ENCODE measurements at places on chromosomes 16 and 17. TPM values are rescaled to one million over a fixed set of nuclear protein-coding genes. Genes with fewer than 3 reads are reported as not detected.

- no peak for DNase-seq
- H3K27ac ChIP-seq: peak overlapping the region; percentile 97
- no peaks in the 10 kb centered on the region for H3K27me3 ChIP-seq
- peaks cover 46% of the 10 kb centered on the region for H3K36me3 ChIP-seq
- no peak overlapping the region for H3K4me3 ChIP-seq
These were observed 3.1 kb downstream of the CACNB1 start for GRCh38 chr17:39194089-39194984.

GRCh38 chr16:49452578-49452977, 79.0 kb downstream of the C16orf78 start:
- no peaks in the 10 kb centered on the region for H3K27me3 ChIP-seq
- peaks cover 11% of the 10 kb centered on the region for H3K4me1 ChIP-seq
- H3K36me3 ChIP-seq: no peaks in the 10 kb centered on the region
- H3K4me3 ChIP-seq: peak overlapping the region; percentile 4

CNTD1 gene
- total RNA-seq: not detected

DNA sequence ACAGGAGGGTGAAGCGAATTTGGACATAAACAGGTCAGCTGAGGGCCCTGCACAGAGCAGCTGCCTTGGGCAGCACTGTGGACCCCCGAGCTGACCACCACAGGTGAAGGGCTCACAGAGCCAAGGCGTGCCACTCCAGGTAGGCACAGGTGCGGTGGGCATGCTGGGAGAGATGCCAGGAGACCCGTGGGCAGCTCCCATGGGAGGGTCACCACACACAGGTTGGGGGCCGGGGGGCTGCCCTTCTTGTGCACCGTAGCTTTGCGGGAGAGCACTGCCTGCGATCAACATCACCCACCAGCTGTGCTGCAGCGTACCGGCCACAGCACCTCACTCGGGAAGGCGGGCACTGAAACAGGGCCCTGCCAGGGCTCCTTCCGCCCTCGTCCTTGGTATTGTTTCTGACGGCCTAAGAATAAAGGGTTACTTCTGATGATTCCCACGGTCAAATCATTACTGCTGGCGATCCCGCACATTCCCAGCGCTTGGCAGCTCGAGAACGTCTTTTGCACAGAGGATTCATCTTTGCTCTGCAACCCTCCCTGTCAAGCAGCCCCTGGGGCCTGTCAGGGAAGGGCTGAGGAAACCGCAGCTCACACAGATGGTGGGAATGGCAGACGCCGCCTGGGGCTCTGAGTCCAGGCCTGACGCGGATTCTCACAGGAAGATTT, 181.7 kb downstream of the BANP start:
- no peaks in the 10 kb centered on the region for H3K36me3 ChIP-seq
- H3K27ac ChIP-seq: no peak overlapping the region
- H3K4me3 ChIP-seq: no peak overlapping the region
- no peak for DNase-seq
- no peaks in the 10 kb centered on the region for H3K4me1 ChIP-seq

CPHXL2 gene
- total RNA-seq: not detected

GRCh38 chr17:82424001-82424862, 5.8 kb upstream of the OGFOD3 start:
- peaks cover 8% of the 10 kb centered on the region for H3K4me1 ChIP-seq
- no peak overlapping the region for H3K27ac ChIP-seq
- H3K4me3 ChIP-seq: no peak overlapping the region
- H3K27me3 ChIP-seq: no peaks in the 10 kb centered on the region
- no peak for DNase-seq

GRCh38 chr17:82051776-82052637, at the start of the genes GPS1 and RFNG:
Gene GPS1 (plus strand): TSS chr17:82051898. CDS start chr17:82051932, 34 bp downstream.
Gene RFNG (minus strand): TSS chr17:82051811. CDS start chr17:82051766, 45 bp downstream.
- DNase-seq: no peak
- H3K4me1 ChIP-seq: peaks cover 51% of the 10 kb centered on the region
- peaks cover 74% of the 10 kb centered on the region for H3K36me3 ChIP-seq
- peak within 1 kb of the TSS; percentile 78 for H3K4me3 ChIP-seq
- no peaks in the 10 kb centered on the region for H3K27me3 ChIP-seq
- H3K27ac ChIP-seq: peak within 1 kb of the TSS; percentile 87

- no peaks in the 10 kb centered on the region for H3K4me1 ChIP-seq
- H3K27ac ChIP-seq: no peak overlapping the region
- no peaks in the 10 kb centered on the region for H3K27me3 ChIP-seq
- no peaks in the 10 kb centered on the region for H3K36me3 ChIP-seq
These were observed 44.8 kb upstream of the NFAT5 start for GRCh38 chr16:69520800-69521602.

DNA sequence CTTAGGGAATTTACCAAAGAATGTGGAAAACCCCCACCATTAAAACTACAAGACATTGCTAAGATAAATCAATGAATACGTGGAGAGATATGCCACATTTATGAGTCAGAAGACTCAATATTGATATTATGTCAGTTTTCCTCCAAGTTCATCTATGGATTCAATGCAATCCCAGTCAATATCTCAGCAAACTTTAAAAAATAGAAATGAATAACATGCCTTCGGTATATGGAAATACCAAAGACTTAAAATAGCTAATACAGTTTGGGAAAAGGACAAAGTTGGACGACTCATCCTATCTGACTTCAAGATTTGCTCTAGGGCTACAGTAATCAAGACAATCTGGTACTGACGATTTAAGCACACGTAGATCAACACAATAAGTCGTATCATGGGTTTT, 31.2 kb downstream of the PIK3R5 start:
- H3K4me3 ChIP-seq: no peak overlapping the region
- no peaks in the 10 kb centered on the region for H3K27me3 ChIP-seq
- H3K36me3 ChIP-seq: no peaks in the 10 kb centered on the region
- H3K27ac ChIP-seq: no peak overlapping the region
- H3K4me1 ChIP-seq: no peaks in the 10 kb centered on the region

KRT27 gene
- not detected for total RNA-seq

DNA sequence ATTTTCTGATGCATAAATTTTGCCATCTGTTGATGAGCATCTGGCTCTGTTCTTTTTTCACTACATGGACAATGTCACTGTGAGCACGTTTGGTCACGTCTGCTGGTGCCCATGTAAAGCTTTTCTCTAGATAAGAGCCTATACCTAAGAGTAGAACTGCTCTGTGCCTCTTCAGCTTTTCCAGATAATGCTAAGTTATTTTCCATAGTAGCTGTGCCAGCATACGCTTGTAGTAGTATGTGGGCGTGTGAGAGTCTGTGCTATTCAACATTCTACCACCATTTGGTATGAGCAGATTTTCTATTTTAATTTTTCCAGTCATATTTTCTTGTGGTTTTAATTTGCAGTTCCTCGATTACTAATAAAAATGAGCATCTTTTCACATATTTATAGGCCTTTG, 33.2 kb downstream of the VPS35L start:
- H3K27me3 ChIP-seq: no peaks in the 10 kb centered on the region
- no peaks in the 10 kb centered on the region for H3K4me1 ChIP-seq
- DNase-seq: no peak
- peak overlapping the region; percentile 80 for H3K27ac ChIP-seq
- H3K36me3 ChIP-seq: peaks cover 84% of the 10 kb centered on the region

THRA gene
- total RNA-seq: 7.4 TPM

DNA sequence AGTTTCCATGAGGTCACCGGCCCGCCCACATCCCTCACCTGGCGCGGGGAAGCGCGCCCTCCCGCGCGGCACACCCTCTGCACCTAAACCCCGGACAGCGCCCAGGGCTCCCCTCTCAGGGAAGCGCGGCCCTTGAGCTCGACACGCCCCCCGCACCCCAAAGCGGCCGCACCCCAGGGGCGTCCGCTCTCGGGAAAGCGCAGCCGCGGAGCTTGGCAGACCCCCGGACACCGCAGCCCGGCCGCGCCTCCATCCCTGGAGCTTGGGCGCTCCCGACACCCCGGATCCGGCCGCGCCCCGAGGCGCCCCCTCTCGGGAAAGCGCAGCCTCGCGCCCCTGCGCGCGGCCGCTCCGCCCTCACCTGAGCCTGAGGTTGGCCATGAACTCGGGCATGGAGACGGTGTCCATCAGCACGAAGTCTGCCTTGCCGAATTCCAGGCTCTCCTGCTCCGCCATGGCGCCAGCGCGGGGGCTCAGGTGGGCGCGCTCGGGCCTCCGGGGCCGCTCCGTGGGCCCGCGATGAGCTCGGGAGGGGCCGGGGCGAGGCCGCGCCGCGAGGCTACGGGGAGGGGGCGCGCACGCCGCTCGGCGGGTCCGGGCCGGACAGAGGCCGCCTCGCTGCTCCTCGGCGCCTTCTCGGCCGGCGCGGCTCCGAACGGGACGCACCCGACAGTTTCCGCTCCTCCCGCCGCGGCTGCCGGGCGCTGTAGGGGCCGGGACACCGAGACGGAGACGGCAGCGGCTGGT, at the start of gene MYO1D:
Gene MYO1D (minus strand): TSS at position 708 of the 747 bp plus-strand sequence. CDS start 252 bp downstream, at position 456.
- H3K27me3 ChIP-seq: no peaks in the 10 kb centered on the region
- H3K36me3 ChIP-seq: no peaks in the 10 kb centered on the region
- H3K4me3 ChIP-seq: peak within 1 kb of the TSS; percentile 100
- peaks cover 46% of the 10 kb centered on the region for H3K4me1 ChIP-seq
- H3K27ac ChIP-seq: peak within 1 kb of the TSS; percentile 92
- DNase-seq: no peak

DNA sequence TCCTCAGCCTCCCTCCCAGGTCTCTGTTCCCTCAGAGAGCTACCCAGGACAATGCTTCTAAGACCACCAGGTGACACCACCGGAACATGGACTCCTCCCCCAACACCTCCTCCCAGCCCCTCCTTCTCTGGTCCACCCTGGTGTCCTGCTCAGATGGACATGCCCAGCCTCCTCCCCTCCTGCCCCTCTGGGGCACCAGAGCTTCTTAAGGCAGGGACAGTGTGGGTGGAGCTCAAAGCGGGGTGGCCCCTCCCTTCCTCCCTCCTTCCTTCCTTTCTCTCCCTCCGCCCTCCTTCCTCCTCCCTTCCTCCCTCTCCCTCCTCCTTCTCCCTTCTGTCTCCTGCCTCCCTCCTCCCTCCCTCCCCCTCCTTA, 22.7 kb downstream of the TRPV3 start:
- no peak for DNase-seq
- no peaks in the 10 kb centered on the region for H3K4me1 ChIP-seq
- no peaks in the 10 kb centered on the region for H3K36me3 ChIP-seq
- no peak overlapping the region for H3K4me3 ChIP-seq
- H3K27ac ChIP-seq: no peak overlapping the region

GRCh38 chr16:50568187-50568815, 20.1 kb downstream of the NKD1 start:
- H3K27me3 ChIP-seq: no peaks in the 10 kb centered on the region
- no peak for DNase-seq
- H3K4me3 ChIP-seq: no peak overlapping the region
- no peaks in the 10 kb centered on the region for H3K36me3 ChIP-seq
- peak overlapping the region; percentile 19 for H3K27ac ChIP-seq

MYL4 gene
- not detected for total RNA-seq

- no peak overlapping the region for H3K4me3 ChIP-seq
- H3K27ac ChIP-seq: no peak overlapping the region
- DNase-seq: no peak
These were observed 13.2 kb upstream of the MRTFB start for GRCh38 chr16:14057878-14058382.

ABCC12 gene
- total RNA-seq: not detected

- H3K27ac ChIP-seq: peak overlapping the region; percentile 79
- DNase-seq: no peak
- H3K4me3 ChIP-seq: no peak overlapping the region
- H3K36me3 ChIP-seq: no peaks in the 10 kb centered on the region
- peaks cover 41% of the 10 kb centered on the region for H3K4me1 ChIP-seq
These were observed 26.6 kb downstream of the MRC2 start for GRCh38 chr17:62653826-62654761.

DNA sequence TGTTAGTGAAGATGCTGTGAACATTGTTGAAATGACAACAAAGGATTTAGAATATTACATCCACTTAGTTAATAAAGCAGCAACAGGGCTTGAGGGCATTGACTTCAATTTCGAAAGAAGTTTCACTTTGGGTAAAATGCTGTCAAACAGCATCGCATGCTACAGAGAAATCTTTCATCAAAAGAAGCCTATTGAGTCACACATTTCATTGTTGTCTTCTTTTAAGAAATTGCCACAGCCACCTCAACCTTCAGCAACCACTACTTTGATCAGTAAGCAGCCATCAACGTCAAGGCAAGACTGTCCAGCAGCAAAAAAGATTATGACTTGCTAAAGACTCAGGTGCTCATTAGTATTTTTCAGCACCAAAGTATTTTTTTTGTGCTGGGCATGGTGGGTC, 13.2 kb upstream of the MAP2K6 start:
- H3K4me1 ChIP-seq: no peaks in the 10 kb centered on the region
- no peak overlapping the region for H3K27ac ChIP-seq
- no peaks in the 10 kb centered on the region for H3K27me3 ChIP-seq
- DNase-seq: no peak
- no peak overlapping the region for H3K4me3 ChIP-seq

CCL14 gene
- total RNA-seq: 7.5 TPM

YBX2 gene
- total RNA-seq: 3.1 TPM

GRCh38 chr16:89600427-89600826, 13.0 kb upstream of the DPEP1 start:
- peaks cover 17% of the 10 kb centered on the region for H3K4me1 ChIP-seq
- no peak for DNase-seq
- no peak overlapping the region for H3K4me3 ChIP-seq

- no peaks in the 10 kb centered on the region for H3K27me3 ChIP-seq
- H3K36me3 ChIP-seq: no peaks in the 10 kb centered on the region
- H3K4me3 ChIP-seq: peak overlapping the region; percentile 38
These were observed 8.1 kb upstream of the MT1E start for GRCh38 chr16:56617212-56618085.

DNA sequence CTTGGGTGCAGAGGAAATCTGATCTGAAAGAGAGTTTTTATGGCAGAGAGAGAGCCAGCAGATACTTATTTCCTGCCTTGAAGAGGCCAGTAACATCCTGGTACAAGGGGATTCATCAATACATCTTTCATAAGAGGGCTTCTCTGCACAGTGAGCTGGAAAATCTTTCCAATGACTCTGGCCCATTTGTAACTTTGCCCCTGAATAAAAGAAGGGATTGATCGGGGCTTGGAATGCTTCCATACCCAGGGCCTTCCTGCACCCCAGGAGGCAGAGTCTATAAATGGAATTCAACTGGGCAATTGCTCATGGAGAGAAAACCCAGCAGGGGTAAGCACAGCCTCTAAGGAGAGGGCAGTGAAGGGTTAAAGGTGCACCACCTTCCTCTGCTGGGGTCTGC, 163.3 kb downstream of the XYLT1 start:
- no peak for DNase-seq
- no peaks in the 10 kb centered on the region for H3K27me3 ChIP-seq
- H3K36me3 ChIP-seq: no peaks in the 10 kb centered on the region
- H3K27ac ChIP-seq: no peak overlapping the region
- no peak overlapping the region for H3K4me3 ChIP-seq
- H3K4me1 ChIP-seq: peaks cover 12% of the 10 kb centered on the region

GRCh38 chr17:35103271-35103670, 16.4 kb downstream of the RAD51D start:
- H3K4me1 ChIP-seq: no peaks in the 10 kb centered on the region
- H3K27me3 ChIP-seq: no peaks in the 10 kb centered on the region
- no peak for DNase-seq
- peaks cover 15% of the 10 kb centered on the region for H3K36me3 ChIP-seq
- H3K27ac ChIP-seq: no peak overlapping the region

- DNase-seq: no peak
- H3K27ac ChIP-seq: no peak overlapping the region
- no peaks in the 10 kb centered on the region for H3K36me3 ChIP-seq
- H3K27me3 ChIP-seq: no peaks in the 10 kb centered on the region
These were observed 23.9 kb downstream of the TTYH2 start for GRCh38 chr17:74237321-74237720.

PERCC1 gene
- total RNA-seq: not detected

SLC35G6 gene
- total RNA-seq: not detected

Data from esophagus squamous epithelium (tissue), 5 donors.